ENCODE measurements at places on chromosomes 1 and 21. TPM values are rescaled to one million over a fixed set of nuclear protein-coding genes. Genes with fewer than 3 reads are reported as not detected.

DNA sequence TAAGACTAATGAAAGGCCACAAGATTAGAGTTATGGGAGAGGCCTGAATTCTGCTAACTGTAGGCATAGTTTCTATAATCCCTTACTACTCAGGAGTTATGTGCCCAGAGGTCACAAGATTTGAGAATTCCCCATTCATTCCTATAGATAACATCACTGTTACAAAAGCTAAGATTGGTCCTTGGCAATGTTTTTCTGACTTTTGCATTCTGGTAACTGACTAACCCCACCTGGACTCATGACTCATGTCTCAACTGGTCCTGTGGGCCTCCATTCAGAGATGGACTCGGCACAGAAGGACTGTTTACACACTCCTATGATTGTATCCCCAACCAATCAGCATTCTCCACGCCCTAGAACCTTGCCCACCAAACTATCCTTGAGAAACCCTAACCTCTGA lies 249.0 kb upstream of the ZP4 start:
- DNase-seq = no peak

DNA sequence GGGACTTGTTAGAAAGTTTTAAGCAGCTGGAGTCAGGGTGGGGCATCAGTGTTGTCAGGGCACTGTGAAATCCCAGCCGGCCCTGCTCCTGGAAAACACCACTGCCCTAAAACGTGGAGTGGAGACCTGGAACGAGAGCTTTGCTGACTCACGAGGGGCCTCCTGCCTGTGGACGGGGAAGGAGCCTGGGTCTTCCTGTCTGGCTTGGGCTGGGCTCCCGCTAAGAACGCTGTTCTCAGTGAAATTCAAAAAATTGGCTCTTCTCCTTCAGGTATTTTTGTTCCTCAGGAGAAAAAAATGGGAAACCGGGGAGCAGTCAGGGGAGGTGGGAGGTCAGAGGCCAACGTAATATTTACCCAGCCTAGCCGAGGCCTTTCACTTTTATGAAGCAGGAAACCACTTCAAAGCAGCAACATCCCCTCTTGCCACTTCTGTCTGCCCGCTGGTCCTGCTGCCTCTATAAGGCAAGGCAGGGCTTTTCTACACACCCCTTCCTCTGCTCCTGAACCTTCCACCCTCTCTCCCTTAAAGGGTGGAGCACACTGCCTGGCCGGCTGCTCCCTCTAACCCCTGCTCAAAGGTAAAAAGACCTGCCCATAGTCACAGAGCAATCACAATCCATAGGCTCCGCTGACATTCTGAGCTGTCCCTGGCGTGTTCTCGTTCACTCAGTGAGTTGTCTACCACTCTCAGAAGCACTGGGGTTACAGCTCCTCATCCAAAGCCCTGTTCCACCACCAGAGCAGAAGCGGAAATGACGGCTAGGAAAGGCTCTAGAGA lies 8.0 kb downstream of the PLXNA2 start:
- no peak for DNase-seq

DNA sequence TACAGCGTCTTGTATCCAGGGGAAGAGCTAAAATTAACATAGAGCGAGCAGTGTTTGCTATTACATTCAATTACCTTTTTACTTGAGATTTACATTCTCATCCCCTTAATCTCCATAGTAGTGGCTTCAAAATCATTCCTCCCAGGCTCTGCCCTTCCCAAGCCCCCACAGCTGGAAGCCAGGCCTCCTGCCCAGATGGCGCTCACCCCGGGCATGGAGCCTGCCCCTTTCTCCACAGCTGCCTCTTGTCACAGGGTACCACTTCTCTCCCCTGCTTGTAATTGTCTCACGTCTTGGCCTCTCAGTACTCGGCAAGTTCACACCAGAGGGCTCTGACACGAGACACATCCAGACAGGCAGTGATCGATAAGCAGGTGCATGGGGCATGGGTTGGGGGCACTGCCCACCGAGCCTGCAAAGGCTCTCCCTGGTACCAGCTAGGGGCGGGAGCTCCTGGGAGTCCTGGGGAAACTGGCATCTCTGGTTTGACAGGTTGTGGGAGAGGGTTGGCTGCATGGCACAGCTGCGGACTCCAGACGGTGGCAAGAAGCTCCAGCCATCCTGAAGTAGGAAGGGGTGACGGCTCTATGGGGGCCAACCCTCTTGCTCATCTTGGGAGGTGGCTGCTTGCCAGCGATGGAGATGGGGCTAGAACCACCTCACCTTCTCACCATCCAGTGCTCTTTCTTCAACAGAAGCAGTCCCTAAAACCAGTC lies 20.1 kb downstream of the CASZ1 start:
- peak; percentile 48 for DNase-seq

DNA sequence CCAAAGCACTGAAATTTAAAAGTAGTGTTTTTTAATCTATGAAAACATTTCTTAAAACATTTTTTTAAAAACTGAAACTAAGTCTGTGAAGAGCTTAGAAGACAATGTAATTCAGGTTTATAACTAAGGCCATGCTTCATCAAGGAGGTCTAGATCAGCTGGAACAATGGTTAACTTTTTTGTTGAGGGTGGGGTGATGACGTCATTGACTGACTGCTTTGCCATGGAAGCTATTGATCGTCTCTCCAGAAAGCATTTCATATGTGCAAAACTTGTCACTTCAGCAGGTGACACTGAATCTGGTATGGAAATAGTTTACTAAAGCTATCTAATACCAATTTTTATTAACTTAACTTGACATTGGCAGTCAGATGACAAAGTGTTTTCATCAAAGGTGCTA lies 21.0 kb downstream of the RAVER2 start:
- DNase-seq = peak; percentile 40

- DNase-seq = peak; percentile 52
These were observed 238.0 kb upstream of the TMEM51 start for GRCh38 chr1:14915356-14916054.

- peak; percentile 73 for DNase-seq
These were observed 1.1 kb downstream of the ADGRB2 start for GRCh38 chr1:31762726-31763670.

- DNase-seq = no peak
These were observed 555.3 kb downstream of the NUF2 start for GRCh38 chr1:163877016-163877415.

DNA sequence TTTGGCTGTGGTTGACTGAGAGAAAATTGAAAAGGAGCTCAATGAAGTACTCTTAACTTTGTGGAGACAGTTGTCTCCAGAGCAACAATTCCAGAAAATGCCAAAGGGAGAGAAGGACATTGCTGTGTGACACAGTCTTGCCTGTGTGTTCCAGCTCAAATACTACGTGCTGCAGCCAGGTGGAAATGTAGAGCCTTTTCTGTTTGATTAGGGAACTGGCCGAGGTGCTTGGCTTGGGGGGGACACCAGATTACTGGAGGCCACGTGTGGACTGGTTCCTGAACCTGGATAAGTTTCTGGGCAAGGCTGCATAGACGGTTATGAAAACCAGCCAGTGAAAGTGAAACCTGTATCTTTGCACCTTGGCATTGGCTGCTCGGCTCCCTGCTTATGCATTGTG lies 217.9 kb downstream of the CTH start:
- peak; percentile 7 for DNase-seq

GRCh38 chr1:46489169-46489637 lies 433 bp upstream of the DMBX1 start:
- peak; percentile 36 for DNase-seq

- no peak for DNase-seq
These were observed 35.5 kb downstream of the MAN1C1 start for GRCh38 chr1:25651824-25652741.

DNA sequence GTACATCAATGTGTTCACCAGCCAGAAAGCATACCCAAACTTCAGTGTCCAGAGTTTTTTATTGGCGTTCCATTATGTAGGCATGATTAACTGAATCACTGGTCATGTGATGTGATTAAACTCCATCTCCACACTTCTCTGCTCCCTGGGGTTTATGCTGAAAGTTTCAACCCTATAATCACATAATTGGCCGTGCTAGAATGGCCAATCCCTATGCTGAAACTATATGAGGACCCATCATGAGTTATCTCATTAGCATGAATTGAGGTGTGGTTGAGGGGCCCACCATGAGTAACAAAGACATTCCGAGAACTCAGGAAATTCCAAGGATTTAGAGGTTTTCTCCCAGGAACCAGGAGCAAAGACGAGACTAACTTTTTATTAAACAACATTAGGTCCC lies 31.8 kb upstream of the FBXO28 start:
- no peak for DNase-seq

- DNase-seq = no peak
These were observed 177.2 kb downstream of the PLPPR4 start for GRCh38 chr1:99441299-99442095.

DNA sequence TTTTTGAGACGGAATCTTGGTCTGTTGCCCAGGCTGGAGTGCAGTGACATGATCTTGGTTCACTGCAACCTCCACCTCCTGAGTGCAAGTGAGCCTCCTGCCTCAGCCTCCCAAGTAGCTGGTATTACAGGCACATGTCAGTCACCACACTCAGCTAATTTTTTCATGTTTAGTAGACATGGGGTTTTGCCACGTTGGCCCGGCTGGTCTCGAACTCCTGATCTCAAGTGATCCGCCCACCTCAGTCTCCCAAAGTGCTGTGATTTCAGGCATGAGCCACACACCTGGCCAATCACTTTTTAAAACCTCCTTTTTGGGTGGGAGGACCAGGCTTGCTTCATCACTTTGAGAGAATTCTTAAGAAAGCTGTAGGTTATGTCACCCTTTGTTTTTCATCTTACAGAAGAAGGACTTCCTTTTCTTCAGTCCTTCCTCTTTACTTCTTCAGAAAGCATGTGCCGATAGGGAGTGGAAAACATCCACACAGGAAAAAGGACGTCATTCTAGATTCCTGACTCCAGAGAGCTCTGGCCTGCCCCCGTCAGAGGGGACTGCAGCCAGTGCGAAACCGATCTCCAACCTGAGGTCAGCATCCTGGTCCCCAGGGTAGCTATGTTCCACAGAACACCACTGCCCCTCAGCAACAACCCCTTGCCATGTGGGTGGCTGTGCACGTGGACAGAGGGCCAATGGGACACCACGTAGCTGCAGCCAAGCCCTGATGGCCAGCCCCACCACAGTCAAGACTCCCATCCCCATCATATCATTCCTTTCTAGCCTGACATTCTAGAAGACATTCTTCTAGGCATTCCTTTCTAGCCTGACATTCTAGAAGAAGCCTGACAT lies 21.9 kb downstream of the NCF2 start:
- no peak for DNase-seq

DNA sequence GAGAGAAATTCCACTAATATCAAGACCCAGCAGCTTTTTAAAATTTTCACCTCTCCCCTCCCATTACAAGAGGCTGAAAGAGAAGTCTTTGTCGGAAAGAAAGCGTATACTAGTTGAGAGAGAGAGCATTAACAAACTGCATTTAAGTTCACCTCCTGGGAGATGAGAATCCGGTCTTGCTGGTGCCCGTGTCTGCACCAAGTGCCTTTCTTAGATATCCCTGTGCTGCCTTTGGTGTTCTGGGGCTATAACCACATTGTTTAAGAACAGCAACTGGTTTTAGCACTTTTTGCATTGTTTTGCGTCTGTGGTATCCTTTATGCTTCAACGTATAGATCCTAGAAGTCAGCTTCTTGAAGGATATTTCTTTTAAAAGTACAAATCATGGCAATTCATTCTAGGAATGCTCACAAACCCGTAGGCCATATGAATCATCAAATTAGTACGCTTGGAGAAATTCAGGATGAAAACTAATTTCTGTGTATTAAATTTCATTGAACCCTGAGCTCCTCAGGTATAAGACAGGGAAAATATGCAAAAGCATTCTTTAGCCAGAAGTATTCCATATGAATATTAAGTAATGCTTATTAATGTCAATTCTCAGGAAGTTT lies 3.4 kb upstream of the RPE65 start:
- DNase-seq = no peak

DNA sequence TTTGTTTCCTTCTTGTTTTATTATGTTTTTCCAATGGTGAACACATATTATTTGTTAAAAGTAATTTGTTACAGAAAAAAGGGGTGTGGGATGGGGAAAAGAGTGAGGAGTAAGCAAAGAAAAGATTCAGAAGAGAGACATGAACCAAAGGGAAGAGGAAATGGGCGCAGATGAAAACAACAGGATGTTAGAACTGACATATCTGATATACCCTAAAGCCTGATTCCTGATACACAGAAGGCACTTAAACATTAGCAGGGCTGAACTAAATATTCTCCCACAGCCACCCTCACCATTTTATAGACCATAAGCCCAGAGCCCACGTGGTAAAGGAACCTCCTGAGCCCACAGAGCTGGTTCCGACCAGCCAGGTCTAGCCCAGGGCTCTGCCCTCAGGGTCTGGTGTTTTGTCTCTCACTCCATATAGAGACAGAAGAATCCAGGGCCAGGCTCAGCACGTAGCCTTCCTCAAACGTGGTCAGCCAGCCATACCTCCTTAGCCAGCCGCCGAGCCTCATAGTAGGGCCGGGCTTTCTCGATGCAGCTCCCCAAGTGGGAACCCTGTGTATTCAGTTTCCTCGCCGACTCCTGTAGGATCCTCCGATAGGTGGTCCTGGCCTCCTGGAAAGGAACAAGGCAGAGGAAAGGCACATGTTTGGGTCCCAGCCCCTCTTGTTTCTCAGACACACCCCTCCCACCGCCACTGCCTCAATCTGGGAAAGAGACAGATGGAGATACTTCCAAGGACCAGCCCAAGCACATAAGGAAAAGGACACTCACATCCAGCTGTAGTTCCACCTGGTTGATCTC lies 9.5 kb downstream of the SH3BP5L start:
- DNase-seq = no peak

DNA sequence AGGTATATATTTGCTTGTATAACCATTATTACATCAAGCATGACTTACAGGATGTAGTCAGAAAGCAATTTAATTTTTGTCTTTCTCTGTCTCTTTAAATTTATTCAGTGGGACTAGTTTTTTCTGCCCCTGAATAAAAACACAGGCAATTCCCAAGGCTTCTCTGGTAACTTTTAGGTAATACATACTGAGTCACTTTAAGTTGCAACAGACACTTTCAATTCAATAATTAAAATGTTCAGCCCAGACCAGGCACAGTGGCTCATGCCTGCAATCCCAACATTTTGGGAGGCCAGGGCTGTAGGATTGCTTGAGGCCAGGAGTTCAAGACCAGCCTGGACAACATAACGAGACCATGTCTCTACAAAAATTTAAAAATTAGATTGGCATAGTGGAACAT lies 12.3 kb downstream of the SLC44A3 start:
- DNase-seq = no peak

- DNase-seq = no peak
These were observed 24.8 kb upstream of the ALDH4A1 start for GRCh38 chr1:18927082-18927653.

DNA sequence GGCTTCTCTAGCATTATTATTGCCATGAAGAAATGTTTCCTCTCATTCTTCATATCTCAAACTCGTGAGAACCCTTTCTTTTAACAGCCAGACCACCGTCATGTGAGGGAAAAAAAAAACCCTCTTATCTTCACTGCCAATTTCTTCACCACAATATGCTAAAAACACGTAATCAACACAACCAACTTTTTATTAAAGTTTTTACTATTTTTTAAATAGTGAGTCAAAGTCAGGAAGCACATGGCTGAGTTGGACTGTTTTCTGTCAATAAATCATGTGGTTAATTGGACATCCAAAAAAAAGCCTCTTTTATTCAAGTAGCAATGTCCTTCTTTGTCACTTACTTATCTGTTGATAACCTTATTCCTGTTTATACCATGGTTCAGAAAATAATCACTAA lies 55.9 kb upstream of the SAMD13 start:
- no peak for DNase-seq

RHD gene
- total RNA-seq = not detected

TAS1R1 gene
- not detected for total RNA-seq

DYRK1A gene
- total RNA-seq = 44.1 TPM

BACH1 gene
- total RNA-seq = 28.5 TPM

ADCY10 gene
- total RNA-seq = not detected

SAMSN1 gene
- total RNA-seq = 1.8 TPM

UCHL5 gene
- 7.6 TPM for total RNA-seq

MPL gene
- total RNA-seq = not detected

KDM1A gene
- 36.6 TPM for total RNA-seq

SHE gene
- total RNA-seq = 4.2 TPM

TEKT2 gene
- 1.6 TPM for total RNA-seq
